ENCODE measurements at places on chromosomes 2 and 18. TPM values are rescaled to one million over a fixed set of nuclear protein-coding genes. Genes with fewer than 3 reads are reported as not detected.

- no peak for DNase-seq
Measured at GRCh38 chr2:174836377-174836994, 72.2 kb upstream of the CHRNA1 start.

DNA sequence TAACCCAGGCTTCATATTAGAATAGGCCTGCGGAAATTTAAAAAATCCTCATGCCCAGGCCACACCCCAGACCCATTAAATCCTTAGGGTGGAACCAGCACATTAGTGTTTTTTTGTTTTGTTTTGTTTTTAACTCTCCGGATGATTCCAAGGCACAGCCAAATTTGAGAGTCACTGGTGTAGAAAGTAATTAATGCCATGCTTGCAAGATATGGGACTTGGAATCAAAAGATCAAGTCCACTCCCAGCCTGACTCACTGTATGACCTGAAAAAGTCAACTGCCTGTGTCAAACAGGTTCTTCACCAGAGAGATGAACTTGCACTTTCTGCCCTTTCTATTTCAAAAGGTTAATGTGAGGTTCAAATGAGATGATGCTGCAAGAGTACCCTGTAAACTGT is 310.3 kb upstream of the LYPD1 start:
- DNase-seq = no peak

Gene PAX8
- polyA plus RNA-seq = not detected

Gene C2orf81
- 1.2 TPM for polyA plus RNA-seq

Gene CNPPD1
- polyA plus RNA-seq = 84.7 TPM
